Thymus (tissue), 14 donors: ENCODE measurements at places on chromosomes 2 and 18. TPM values are rescaled to one million over a fixed set of nuclear protein-coding genes. Genes with fewer than 3 reads are reported as not detected.

GRCh38 chr2:127382831-127383230 is 4.9 kb downstream of the MAP3K2 start:
- no peak overlapping the region for H3K4me3 ChIP-seq
- DNase-seq: no peak
- H3K4me1 ChIP-seq: peaks cover 4% of the 10 kb centered on the region
- no peaks in the 10 kb centered on the region for H3K27me3 ChIP-seq
- no peaks in the 10 kb centered on the region for H3K36me3 ChIP-seq

- H3K27me3 ChIP-seq: no peaks in the 10 kb centered on the region
- H3K27ac ChIP-seq: no peak overlapping the region
- no peaks in the 10 kb centered on the region for H3K36me3 ChIP-seq
- no peak overlapping the region for H3K4me3 ChIP-seq
These were observed 181.7 kb upstream of the TPO start for GRCh38 chr2:1231466-1232063.

DNA sequence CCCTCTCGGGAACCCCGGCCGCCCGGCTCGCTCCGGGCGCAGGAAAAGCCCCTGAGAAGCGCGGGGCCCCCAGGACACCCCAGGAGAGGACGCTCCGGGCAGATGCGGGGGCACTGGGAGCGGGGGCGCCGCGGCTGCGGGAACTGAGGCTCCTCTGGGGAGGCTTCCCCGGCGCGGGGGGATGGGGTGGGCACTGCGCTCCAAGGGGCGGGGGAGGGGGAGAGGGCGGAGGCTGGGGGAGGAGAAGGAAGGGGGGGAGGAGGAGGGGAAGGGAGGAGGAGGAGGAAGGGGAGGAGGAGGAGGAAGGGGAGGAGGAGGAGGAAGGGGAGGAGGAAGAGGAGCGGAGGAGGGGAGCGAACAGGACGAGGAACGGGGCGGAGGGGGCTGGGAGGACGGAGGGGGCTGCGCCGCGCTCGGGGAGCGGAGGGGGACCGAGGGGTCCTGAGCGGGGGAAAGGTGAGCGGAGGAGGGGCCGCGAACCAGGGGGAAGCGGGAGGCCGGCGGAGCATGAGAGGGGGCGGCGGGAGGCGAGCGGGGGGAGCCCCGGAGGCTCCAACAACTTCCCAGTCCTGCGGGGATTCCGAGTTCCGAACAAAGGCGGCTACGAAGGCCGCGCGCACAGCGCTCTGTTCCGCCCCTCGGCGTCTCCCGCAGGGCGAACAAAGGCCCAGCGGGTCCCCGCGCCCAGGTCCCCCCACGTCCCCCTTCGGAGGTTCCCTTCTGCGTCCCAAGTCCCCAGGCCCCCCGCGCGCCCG is 742 bp downstream of the PXDN start:
- H3K27me3 ChIP-seq: peaks cover 36% of the 10 kb centered on the region
- no peak for DNase-seq
- peak overlapping the region; percentile 27 for H3K4me3 ChIP-seq
- peak overlapping the region; percentile 66 for H3K27ac ChIP-seq
- H3K4me1 ChIP-seq: no peaks in the 10 kb centered on the region

DNA sequence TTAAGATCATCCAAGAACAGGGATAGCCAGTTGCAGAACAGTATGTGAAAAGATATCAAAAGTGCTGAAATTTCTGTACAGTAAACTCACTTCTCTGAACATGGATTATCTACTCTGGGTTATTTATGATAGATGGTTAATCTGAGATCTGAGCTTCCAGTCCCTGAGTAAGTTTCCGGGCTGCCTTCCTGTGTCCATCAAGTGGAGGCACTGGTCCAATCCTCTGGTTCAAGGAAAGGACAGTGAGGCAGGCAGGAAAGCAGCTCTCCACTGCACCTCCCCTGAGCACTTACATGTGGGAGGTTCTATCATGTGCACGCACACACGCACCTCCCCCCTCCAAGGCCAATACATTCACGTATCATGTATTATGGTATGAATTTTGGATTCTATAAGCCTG is 32.5 kb downstream of the GPR45 start:
- H3K36me3 ChIP-seq: peaks cover 57% of the 10 kb centered on the region
- no peaks in the 10 kb centered on the region for H3K27me3 ChIP-seq
- no peak overlapping the region for H3K27ac ChIP-seq
- H3K4me3 ChIP-seq: no peak overlapping the region
- DNase-seq: no peak

DNA sequence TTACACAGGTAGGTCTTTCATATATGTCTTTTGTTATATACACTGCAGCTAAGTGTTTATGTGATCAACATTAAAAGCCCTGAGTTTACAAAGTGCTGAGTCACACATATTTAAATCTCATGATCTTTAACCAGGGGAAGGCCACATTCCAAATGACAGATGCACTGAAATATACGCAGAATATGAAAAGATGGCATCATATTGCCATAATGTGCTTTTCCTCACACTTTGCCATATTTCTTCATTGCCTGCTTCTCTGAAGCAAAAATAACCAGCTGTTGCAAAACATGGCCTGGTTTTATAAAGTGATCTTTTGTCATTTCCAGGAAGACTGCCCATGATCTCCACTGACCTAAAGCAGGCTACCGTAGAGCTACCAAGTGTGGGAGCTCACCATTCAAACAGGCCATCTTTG is 93.5 kb upstream of the MAPRE2 start:
- no peak for DNase-seq
- H3K4me1 ChIP-seq: no peaks in the 10 kb centered on the region
- H3K36me3 ChIP-seq: no peaks in the 10 kb centered on the region
- H3K27me3 ChIP-seq: no peaks in the 10 kb centered on the region
- no peak overlapping the region for H3K4me3 ChIP-seq

GRCh38 chr2:48205137-48205798 is 299.0 kb upstream of the FBXO11 start:
- no peaks in the 10 kb centered on the region for H3K4me1 ChIP-seq
- DNase-seq: no peak
- H3K36me3 ChIP-seq: no peaks in the 10 kb centered on the region
- no peak overlapping the region for H3K4me3 ChIP-seq

- H3K4me1 ChIP-seq: no peaks in the 10 kb centered on the region
- DNase-seq: no peak
- H3K27me3 ChIP-seq: no peaks in the 10 kb centered on the region
- no peak overlapping the region for H3K27ac ChIP-seq
- H3K36me3 ChIP-seq: no peaks in the 10 kb centered on the region
These were observed 29.0 kb downstream of the TNFRSF11A start for GRCh38 chr18:62354151-62354550.

DNA sequence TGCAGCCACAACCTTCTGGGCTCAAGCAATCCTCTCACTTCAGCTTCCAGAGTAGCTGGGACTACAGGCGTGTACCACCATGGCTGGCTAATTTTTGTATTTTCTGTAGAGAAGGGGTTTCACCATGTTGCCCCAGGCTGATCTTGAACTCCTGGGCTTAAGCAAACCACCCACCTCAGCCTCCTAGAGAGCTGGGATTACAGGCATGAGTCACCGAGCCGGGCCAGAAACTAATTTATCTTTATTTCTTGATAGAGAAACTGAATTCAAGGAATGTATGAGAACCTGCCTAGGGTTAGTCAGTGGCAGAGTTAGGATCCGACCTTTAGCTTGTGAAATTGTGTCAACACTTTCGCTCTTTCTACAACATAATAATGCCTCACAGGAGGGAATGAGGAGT is 19.3 kb upstream of the ITGAV start:
- no peaks in the 10 kb centered on the region for H3K4me1 ChIP-seq
- H3K27ac ChIP-seq: no peak overlapping the region
- DNase-seq: no peak
- H3K27me3 ChIP-seq: no peaks in the 10 kb centered on the region
- H3K36me3 ChIP-seq: no peaks in the 10 kb centered on the region

Gene CIB4
- total RNA-seq: 0.19 TPM

Gene PROKR1
- 0.05 TPM for total RNA-seq

Gene SLC11A1
- 0.71 TPM for total RNA-seq

Gene TMEM247
- total RNA-seq: not detected
